ENCODE measurements at places on chromosomes 5 and 9.

- no peak for DNase-seq
Observed at GRCh38 chr9:73039271-73040263, 86.7 kb upstream of the ALDH1A1 start.

DNA sequence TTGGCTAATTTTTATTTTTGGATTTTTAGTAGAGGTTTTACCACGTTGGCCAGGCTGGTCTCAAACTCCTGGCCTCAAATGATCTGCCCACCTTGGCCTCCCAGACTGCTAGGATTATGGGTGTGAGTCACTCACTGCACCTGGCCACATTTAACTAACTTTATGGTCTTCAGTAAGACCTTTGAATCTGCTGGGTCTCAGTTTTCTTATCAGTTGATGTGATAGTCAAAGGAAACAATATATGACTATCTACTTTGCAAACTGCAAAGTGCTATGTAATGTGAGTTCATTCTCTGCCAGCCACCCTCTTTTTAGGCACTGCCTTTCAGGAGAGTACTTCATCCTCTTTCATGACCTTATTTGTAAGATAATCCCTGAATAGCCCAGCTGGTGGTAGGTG lies 474.7 kb downstream of the PDE4D start:
- DNase-seq, result no peak

DNA sequence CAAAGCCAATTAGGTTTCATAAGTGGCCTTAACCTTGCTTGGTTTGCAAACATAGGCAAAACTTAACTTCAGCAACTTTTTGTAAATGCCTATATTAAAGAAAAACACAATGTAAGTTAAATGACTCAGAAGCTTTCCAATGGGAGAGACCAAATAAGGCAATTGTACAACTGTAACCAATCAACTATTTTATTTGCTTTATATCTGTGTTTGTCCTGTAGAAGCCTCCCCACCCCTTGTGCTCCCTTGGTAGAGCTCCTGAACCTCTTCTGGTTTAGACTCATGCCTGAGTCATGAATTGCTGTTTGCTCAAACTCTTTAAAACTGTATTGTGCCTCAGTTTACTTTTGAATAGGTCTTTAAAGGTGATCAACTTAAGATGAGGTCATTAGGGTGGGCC lies 3.0 kb upstream of the C1QTNF3 start:
- DNase-seq, result no peak

DNA sequence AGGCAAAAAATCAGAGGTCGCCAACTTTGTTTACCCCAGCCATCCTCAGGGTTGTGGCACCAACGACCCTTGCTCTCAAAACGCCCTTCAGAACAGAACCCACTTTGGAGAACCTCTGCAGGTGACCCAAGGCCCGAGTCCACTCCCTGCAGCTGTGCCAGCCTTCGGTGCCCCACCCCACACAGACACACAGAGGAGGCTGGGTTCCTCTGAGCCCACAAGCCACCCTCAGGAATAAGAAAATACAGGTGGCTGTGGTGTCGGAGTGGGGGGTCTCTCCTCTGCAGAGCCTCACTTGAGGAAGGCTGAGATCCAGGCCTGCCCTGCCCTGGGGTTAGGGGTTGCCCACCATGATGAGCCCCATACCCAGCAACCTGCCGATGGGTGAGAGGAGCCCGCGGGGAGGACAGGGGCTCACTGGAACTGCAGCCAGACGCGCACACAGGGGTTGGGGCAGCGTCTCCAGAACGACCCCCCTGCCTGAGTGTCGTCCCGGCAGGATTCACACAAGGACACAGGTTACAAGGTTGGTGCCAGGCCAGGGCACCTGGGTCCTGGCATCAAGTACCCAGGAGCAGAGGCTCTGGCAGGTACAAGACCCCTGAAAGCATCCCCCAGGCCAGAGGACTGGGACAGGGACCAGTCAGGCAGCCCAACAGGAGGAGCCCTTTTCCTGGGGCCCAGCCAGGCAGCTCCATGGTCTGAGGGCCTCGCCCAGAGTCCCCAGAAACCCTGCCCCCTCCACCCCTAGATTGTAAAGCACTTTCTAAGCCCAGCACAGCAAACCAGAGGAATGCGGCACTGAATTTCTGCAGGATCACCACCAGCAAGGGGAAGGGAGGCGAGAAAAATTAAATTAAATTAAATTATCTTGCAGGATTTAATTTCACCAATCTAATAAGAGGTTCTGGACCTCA lies 40.0 kb downstream of the NACC2 start:
- no peak for DNase-seq

- peak; percentile 12 for DNase-seq
Observed at GRCh38 chr9:129309041-129309430, 131.0 kb upstream of the IER5L start.

DNA sequence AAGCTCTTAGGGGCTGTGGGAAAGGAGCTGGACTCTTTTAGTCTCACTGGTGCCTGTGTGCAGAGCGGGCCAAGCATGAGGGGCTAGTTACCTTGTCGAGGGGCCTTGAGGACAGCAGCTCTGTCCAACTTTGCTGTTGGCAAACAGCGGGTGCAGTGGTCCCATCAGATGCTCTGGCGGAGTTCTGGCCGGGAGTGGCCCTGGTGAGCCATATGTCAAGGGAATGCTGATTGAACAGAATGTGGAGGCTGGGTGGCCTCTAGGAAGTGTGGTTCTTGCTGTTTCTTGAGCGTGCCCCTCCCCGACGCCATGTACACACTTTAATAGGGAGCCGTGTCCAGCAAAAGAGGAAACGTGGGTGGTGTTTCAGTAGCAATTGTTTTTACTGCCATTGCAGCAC lies 3.6 kb upstream of the ADAMTS2 start:
- no peak for DNase-seq

GRCh38 chr5:154653418-154653763 lies 101.8 kb upstream of the LARP1 start:
- DNase-seq, result no peak

DNA sequence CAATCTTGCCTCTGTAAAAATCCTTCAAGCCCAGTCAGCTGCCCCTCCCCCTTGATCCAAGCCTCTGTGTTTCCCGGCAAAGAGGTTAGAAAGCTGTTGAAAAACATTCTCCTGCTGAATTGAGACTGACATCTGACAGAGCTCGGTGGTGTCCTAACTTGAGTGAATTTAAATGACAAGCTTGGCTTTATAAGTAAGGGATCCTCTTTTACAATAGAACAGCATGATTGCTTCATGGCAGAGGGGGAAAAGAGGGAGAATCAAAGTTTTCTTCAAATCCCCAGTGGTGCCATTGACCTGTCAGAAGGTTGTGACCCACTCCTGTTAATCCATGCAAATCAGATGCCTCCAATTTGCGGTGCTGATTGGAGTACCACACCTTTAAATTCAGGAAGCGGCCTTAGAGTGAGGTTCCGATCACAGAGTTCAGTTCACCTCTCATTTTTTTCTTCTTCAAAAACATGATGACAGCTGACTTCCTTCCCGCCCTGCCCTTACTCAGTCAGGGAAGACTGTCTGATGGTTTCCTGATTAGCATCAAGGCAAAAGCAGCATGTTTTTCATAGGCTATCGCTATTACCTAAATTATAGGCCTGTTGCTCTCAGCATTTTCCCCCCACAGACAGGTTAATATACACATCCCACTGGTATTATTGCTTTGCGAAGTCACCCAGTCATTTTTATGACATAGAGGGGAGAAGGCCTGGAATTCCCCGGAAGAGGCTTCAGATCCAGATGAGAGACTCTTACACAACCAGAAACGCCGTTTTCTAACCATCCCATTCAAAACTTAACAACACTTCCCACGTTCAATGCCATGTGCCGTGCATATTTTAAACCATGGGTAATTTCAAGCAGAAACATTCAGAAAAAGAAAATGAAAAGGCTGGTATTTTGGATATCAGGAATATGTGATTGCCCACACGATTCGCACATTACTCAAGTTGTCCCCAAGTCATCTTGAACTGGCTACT lies 141.4 kb downstream of the EBF1 start:
- no peak for DNase-seq

GRCh38 chr5:17928581-17928981 lies 294.3 kb downstream of the TAF11L14 start:
- no peak for DNase-seq

DNA sequence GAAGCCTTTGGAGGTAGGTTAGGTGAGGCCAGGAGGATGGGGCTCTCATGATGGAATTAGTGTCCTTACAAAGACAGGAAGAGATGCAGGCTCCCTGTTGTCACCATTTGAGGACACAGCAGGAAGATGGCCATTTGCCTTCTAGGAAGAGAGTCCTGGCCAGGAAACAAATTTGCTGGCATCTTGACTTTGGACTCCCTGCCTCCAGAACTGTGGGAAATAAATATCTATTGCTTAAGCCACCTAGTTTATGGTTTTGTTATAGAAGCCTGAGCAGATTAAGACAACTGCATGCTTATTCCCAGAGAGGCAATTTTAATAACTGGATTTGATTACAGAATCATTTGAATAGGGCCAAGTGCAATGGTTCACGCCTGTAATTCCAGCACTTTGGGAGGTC lies 50.5 kb upstream of the EPB41L4B start:
- DNase-seq, result no peak

GRCh38 chr5:170251462-170251861 lies 18.7 kb downstream of the C5orf58 start:
- no peak for DNase-seq

DNA sequence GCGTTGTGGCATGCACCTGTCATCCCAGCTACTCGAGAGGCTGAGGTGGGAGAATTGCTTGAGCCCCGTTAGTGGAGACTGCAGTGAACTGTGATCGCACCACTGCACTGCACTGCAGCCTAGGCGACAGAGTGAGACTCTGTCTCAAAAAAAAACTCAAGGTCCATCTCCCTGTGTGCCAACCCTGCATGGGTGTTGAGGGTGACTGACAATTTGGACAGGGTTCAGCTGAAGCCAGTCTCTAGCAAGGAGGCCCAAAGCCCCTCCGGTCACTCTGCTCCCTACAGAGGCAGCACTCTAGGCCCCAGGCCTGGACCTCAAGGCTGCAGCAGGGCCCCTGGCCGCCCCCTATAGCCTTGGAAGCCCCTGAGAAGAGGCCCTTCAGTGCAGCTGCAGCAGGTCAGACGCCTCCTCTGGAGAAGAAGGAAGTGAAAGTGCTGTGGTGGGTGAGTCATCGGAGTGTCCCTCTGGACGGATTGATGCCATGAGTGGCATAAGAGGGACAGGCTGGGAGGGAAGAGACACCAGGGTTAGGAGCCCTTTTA lies 39.2 kb upstream of the NEK6 start:
- DNase-seq, result peak; percentile 68

DNA sequence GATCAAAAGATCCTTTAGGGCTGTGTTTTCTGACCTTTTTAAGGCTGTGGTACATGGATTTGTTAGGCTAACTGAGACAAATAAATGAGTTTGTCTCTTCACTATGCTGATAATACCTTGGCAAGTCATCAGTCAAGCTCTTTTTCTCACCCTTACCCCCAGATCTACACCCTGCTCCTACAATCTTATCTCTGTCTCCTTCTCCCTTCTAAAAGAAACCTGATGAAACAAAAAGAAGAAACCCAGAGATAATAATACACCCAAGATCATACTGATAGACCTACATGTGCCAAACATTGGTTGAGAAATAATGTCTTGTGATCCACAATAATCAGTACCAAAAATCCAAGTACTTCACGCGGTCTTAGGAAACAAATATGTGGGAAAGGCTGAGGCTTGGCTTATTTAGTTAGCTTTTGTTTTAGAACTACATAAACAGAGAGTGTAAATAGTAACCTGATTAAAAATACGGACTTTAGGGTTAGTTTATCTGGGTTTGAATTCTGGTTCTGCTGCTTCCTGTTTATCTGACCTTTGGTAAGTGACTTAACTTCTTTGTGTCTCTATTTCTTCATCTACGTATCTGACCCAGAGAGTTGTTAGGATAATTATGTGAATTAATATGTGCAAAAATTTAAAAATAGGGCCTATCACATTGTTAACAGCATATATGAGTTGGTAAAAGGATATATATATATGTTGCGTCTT lies 24.8 kb upstream of the PDCD1LG2 start:
- DNase-seq, result no peak

- DNase-seq, result no peak
Observed at GRCh38 chr9:29176231-29176630, 1603.0 kb upstream of the C9orf72 start.

GRCh38 chr5:10524376-10525123 lies 39.3 kb upstream of the ANKRD33B start:
- DNase-seq, result no peak

DNA sequence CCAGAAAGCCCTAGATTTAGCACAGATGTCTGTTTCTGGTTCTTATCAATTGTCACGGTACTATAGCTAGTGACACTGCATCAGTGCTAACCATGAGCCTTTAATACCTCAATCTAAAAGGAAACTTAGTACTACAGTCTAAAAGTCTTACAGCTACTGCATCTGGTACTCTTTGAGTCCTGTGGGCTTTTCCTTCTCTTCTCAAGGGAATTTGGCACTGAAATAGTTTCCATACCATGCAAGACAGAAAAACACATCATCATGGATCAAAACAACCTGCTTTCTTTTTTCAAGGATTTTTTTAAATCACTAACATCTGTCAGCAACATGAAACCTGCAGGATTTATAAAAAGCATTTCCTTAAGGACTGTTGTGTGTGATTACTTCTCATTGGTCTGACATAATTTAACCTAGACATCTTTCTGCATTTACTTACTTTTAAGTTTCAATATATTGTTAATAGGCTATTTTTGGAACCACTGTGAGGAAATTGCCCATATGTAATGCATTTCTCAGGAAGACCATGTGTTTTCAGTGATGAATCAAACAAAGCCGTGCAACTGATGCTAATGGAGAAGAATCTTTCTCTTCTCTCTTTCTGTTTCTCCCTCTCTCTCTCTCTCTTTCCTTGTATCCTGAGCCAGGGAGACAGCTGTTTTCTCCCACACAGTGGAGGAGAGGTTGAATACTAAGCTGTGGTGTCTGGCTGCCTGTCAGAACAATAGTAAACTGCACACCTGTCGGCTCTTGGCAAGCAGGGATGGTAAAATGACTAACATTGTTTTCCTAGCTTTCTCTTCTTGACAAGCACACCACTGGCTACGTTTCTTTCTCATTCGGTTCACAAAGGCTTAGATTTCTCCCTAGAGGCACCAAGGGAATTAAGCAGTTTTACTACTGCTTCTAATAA lies 273.4 kb downstream of the CSNK1G3 start:
- no peak for DNase-seq

GRCh38 chr5:668283-668995 lies 24.7 kb downstream of the TPPP start:
- DNase-seq, result no peak

DNA sequence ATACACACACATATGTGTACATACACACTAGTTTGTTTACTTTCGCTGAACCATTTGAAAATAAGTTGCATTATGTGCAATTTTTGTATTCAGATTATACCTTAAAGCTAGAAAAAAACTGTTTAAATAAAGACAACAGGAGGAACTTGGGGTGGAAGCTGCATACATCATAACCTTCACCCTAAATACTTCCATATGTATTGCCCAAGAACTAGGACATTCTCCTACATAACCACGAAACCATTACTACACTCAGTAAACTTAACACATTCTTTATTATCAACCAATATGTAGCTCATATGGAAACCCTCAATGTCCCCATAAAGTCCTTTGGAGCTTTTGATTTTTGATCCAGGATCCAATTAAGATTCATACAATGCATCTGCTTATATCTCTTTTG lies 83.3 kb downstream of the GIN1 start:
- no peak for DNase-seq
